ENCODE measurements at places on chromosomes 2 and 18.

GRCh38 chr2:214410128-214410775, 602 bp upstream of the VWC2L start:
- DNase-seq = no peak

GRCh38 chr2:36351736-36352349, 3.7 kb upstream of the CRIM1 start:
- DNase-seq = peak; percentile 7

GRCh38 chr2:128510701-128511397, 192.2 kb upstream of the HS6ST1 start:
- DNase-seq = no peak

DNA sequence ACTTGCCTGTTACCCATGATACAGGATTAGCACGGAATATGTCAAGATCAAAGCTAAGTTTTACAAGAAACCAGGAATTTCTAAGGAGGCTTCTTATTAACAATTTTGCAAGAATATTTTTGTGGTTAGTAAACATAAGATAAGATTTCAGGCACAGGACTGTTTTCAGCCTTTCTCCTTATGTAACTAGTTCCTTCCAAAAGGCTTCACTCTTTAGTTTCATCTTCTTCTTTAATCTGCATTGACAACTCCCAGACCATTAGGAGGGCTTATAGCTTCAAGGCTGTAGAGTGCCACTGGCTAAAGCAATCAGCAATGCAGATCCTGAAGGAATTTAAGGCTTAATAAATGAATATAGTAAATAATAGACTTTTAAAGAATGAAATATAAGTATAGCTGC, 29.3 kb downstream of the SLC14A1 start:
- no peak for DNase-seq

DNA sequence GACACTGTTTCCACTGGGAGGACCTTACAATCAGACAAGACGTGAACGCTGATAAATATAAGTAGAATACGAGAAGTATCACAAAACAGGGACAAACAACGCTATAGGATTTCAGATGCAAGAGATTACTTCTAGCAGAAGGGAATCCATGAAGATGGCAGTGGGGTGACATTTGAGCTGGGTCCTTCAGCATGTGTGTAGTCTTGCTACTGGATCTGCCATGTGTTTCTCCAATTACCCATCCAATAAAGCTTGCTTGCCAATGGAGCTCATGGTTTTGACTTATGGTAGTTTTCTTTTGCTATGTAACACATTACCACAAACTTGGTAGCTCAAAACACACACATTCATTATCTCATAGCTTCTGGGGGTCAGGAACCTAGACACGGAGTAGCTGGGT, 32.8 kb upstream of the LGALSL start:
- DNase-seq = no peak

GRCh38 chr2:231093933-231094332, 30.9 kb downstream of the HTR2B start:
- no peak for DNase-seq

GRCh38 chr2:50273003-50273402, 758.9 kb downstream of the NRXN1 start:
- no peak for DNase-seq

GRCh38 chr2:96665083-96665569, 22.6 kb downstream of the FER1L5 start:
- no peak for DNase-seq

DNA sequence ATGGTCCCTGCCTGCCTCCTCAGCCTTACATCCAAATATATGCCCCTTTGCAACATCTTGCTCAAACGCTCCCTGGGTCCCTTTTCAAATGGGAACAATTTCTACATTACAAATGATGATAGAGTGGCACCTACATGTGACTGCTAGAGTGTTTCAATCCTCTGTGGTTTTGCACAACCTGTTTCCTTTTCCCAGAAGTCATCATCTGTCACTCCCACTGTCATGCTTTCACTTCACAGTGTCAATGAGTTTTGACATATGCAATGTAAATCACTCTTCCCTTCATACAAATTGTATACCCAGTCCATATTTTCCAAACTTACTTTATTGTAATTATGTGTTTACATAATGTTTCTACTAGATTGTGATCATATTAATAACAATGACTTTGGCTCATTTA, 887.3 kb downstream of the TDRD15 start:
- no peak for DNase-seq

GRCh38 chr2:83478037-83478436, 981.0 kb downstream of the SUCLG1 start:
- no peak for DNase-seq

DNA sequence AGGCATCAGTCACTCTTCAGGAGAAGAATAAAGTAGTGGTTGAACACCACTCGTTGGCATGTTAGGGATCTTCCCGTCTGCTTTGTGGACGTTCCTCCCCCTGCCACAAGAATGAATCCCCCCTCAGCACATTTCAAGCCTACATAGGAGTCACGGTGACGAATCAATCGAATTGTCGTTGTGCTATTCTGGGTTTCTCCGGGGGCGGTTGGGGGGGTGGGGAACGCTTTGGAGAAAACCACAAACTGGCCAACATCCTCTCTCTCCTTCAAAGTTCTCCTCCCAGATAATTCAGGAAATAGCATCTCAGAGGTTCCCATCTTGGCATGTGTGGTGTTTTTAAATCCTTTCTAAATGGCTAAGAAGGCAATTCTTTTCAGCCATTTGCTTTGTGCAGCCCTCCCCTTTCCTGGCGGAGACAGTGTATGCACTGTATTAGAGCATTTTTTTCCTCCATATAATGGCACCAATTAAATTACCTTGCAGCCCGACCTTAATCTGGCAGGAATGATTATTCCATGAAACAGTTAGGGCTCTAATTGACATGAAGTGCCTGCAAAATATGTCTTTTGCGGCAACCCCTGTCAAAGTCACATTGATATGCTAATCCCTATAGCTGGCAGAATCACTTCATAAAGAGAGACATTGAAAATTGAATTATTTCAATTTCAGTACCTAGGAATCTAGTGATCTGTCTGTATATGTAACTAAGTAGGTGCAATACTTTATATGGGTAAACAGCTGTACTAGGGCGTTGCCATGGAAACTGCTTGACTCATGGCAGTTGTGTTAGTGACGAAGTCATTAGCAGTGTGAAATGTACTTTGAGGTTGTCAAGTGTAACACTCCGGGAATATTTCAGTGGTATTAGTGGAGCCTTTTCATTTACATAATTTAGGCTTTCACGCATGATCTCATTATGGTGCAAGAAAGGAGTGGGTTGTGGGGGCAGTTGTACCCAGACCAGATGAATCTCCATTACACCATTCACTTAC, 323.4 kb upstream of the SLC14A2 start:
- DNase-seq = no peak

GRCh38 chr2:69469375-69469774, 32.1 kb upstream of the NFU1 start:
- no peak for DNase-seq

GRCh38 chr2:38960609-38961320, 71.1 kb downstream of the ARHGEF33 start:
- DNase-seq = no peak

- DNase-seq = no peak
Observed at GRCh38 chr2:43075054-43075593, 151.3 kb downstream of the ZFP36L2 start.

DNA sequence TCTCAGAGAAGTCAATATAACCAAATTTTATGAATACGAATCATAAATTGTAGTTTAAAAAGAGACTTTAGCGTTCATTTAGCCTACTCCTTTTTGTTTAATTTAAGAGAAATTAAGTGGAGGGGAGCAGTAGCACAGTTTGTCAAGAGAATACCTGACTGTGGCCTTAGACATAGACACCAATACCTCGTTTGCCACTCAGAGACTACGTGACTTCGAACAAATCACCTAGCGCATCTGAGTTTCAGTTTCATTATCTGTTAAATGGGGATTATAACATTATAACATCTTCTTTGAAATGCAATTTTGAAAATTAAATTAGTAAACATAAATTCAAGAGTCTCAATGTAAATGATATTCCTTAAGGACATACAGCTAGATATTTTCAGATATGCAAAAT, 581.5 kb upstream of the VRK2 start:
- DNase-seq = no peak

- DNase-seq = peak; percentile 69
Observed at GRCh38 chr2:149586063-149586462, 1.5 kb downstream of the MMADHC start.

GRCh38 chr2:209368914-209369313, 54.9 kb upstream of the MAP2 start:
- DNase-seq = no peak

DNA sequence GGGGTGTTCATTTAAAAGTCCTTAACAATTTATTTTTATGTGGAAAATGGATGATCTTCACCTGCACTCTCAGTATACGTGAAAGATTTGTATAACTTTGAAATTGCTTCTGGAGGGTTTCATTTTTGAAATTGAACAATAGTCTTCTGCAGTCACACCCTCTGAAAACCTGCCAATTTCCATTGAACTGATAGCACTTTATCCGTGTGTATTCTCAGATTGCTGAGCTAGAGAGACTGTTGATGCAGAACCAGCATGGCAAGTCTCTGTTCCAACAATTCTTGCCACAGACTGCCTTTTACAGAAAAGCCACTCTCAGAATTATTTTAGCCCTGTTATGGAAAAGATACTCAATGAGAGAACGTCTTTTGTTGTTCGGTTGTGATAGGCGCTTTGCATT, 6.6 kb upstream of the GULP1 start:
- no peak for DNase-seq

- DNase-seq = no peak
Observed at GRCh38 chr18:8307960-8308359, 301.3 kb upstream of the RAB12 start.

DNA sequence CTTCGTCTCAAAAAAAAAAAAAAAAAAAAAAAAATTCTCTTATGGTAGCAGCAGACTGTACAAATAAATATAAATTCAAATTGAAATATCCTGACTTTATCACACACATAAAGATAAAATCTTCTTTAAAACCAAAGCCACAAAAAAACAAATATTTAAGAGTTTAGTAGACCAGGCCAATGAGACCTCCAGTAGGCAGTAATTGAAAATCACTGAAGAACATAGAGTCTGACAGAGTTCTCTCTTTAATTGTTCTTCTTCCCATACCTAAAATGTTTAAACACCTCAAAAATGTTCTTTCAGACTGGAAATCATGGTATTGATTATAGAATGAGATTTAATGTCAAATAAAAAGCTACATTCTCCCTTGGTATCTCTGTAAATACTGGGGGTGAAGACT, 20.8 kb downstream of the PRPF40A start:
- no peak for DNase-seq

GRCh38 chr2:238581126-238581525, 154.4 kb downstream of the ASB1 start:
- no peak for DNase-seq

DNA sequence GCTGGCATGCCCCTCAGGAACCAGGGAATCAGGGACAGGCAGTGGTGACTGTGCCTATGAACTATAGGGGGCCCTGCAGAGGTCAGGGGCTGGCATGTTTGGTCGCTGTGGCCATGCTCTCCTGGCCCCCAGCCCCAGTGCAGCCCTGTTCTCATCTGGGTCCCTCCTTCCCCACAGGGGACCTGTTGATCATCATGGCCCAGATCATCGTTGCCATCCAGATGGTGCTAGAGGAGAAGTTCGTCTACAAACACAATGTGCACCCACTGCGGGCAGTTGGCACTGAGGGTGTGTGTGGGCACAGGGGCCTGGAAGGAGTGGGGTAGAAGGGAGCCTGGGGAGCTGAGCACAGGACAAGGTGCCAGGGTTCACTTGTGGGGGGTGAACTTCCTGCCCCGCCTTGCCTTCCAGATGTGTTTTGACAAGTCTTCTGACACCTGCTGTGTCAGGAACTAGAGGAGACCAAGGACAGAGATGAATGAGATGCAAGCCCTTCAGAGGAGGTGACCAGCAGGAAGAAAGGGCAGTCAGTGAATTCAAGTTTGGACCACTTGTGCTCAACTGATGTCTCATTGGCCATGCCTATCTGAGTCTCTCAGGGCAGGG, 9.6 kb upstream of the CENPA start:
- no peak for DNase-seq

DNA sequence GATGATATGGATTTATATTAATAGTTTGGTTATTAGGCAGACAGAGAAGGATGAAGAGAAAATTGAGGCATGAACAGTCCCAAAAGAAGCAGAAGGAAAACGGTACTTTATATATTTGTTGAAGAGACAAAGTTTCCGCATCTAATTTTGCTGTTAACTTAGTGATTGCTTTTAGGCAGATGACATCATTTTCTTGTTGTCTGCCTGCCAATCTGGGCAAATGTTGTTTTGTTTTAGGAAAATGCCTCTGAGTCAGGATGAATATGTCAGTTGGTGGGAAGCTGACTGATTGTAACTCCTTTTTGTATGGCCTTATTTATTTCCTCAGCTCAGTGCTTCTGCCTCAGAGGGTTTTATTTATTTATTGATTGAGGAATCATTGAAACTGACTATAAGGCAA, 52.5 kb upstream of the CAVIN2 start:
- no peak for DNase-seq

GRCh38 chr2:66574701-66575624, 140.0 kb downstream of the MEIS1 start:
- DNase-seq = no peak

- DNase-seq = no peak
Observed at GRCh38 chr2:221581986-221582385, 9.9 kb upstream of the EPHA4 start.

DNA sequence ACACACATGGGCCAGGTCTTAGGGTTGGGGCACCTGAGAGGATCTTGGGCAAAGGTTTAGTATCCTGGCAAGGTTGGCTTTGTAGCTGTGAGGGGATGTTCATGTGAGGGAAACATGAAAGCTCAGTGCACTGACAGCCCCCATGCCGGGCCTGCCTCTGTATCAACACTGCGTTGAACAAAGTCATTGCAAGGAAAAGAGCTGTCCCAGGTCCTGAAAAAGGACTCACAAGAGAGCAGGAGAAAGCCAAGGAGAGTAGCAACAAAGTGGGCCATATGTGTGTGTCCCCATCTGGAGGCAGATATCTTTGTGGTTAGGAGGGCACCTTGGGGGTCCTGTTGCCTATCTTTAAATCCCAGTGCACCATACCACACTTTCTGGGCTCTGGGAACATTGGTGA, 237.8 kb upstream of the THSD7B start:
- no peak for DNase-seq

DNA sequence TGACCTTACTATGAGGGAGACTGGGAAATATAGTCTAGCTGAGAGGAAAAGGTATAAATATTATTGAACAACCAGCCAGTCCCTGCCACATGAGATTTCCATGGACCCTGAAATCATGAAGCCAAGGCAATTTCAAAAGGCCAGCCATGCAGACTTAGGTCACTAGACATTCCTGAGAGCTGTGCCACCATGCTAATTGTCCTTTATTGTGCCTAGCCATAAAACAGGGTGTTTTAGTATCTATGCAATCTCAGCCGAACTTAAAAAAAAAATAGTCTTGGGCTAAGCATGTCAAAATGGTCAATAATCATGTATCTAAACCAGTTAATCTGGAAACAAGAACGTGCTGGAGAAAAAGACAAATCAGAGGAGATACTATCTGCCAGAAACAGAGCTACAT, 269.5 kb downstream of the LNPK start:
- DNase-seq = no peak

DNA sequence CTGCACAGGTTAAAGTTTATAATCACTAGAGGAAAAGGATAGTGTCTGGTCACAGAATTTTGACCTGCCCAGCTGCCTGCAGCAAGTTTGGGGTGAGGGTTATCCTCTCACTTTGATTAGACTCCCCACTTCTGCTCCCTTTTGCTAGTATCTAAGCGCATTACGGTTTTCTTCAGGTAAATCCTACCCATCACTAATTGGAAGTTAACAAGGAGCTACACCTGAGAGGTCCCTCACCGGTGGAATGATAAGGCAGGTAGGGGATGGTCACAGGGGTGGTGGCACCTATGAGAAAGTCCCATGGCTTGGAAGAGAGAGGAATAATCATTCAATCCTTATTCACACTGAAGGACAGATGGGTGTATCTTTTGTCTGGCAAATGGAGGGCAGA, 7.6 kb downstream of the BCL2 start:
- DNase-seq = no peak
